ENCODE measurements at places on chromosomes 12 and 14. TPM values are rescaled to one million over a fixed set of nuclear protein-coding genes. Genes with fewer than 3 reads are reported as not detected.

DNA sequence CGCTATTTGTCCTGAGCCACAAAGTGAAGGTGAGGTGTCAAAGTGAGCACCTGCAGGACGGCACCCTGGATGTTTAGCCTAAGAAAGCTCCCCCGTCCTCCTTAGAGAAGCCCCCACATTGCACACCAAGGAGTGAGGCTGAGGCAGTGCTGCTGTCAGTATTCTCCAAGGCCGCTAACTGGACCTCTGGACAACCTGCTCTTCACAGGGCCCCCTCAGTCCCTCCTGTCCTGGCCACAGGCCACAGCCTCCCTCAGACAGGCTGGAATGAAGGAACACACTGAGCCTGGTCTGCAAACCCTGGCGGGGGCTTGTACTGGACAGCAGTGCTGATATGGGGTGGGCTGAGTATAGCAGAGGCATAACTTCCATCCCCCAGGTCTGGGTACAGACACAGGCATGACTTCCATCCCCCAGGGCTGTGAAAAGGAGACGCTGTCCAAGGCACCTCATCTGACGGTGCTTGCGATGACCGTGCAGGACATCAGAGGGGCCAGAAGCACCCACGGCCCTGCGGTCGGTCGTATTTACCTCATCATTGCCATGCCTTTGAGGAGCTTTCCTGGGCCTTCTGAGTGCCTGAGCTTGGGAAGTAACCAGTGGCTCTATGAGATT lies 82.4 kb upstream of the DIO3 start:
- no peak for DNase-seq

INHBC gene
- total RNA-seq: not detected

RAD51AP1 gene
- total RNA-seq: 13.3 TPM

DNA sequence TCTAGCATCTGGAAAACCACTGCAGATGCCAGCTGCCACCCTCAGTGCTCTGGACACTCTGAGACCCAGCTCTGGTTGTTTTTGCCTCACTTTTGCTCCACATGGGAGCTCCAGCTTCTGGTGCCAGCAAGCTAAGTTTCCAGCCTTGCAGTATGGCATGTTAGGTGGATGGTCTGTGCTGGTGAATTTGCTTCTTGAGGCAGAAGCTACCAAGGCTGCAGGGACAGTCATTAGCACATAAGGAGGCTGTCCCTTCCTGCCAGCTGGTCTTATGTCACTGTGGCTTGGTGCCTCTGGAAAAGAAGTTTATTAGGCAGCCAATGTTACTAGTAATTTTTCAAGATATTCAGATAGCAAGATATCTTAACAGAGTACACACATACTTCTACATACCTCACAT lies 64.2 kb upstream of the CSRP2 start:
- no peak for DNase-seq

- DNase-seq: no peak
These were observed 6.8 kb upstream of the SYNE3 start for GRCh38 chr14:95523051-95523814.

DNA sequence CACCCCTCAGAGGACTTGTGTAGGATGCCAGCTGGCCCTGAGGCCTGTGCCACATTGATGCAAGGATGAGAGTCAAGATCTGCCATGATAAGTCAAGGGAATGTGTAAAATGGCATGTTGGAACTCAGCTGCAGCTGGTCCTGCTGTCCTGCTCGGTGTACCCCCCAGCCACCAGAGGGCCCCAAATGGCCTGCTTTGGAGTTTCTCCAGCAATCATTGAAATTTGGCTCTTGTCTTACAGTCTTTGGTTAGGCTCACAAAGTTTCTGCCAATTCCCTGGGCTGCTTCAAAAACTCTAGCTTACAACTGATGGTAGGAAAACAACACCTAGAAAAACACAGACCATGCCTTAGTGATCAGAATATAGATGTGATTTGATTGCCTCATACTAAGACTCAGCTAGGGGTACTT lies 76.8 kb downstream of the HSD17B6 start:
- DNase-seq: peak; percentile 67

DNA sequence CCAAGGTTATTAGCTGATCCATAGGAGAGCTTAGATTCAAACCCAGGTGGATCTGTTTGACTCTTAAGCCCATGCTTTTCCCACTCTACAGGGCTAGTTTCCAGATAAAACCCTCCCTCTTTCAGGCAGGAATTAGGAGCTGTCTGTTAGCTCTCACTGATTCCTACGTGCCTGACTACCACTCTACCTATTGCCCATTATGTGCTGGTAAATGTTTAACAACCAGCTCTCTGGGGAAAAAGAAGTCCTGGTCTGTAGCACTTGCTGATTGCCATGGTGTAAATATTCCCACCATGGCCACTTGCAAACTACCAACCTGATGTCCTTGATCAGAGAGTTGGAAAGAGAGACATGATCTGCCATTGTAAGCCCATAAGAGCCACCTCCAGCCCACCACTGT lies 65.5 kb upstream of the BDKRB2 start:
- DNase-seq: no peak

DNA sequence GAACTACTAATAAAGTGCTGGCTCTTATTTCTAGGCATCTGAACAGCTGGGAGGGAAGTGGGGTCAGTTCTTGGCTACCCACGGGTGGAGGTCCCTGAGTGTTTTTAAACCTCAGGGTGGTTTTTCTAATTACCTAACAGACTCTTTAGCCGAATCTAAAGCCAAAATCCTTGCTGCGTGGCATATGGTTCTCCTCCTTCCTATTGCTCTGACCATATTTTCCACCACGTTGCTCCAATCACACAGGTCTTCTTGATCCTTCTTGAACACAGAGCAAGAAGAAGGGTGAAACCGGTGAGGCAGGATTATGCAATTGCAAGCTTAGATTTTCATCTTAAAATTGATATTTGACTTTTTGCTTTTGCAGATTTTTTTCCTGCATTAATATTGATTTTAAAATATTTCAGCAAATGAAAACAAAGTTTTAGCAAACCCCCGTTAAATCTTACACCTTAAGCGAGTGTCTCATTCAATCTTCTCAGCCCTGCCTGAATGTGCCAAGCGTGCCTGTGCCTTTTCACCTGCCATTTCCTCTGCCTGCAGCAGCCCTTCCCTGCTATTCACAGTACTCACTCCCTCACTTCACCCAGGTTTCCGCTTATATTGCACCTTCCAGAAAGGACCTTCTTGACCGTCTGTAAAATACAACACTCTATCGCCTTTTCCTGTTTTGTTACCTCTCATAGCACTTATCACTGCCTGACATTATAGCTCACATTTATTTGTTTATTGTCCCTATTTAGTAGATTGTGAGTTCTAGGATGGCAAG lies 506.0 kb downstream of the DIO2 start:
- peak; percentile 46 for DNase-seq

OS9 gene
- total RNA-seq: 282 TPM

MUCL1 gene
- total RNA-seq: not detected

GRCh38 chr12:109541413-109541726 lies 31.9 kb downstream of the MMAB start:
- DNase-seq: no peak

DNA sequence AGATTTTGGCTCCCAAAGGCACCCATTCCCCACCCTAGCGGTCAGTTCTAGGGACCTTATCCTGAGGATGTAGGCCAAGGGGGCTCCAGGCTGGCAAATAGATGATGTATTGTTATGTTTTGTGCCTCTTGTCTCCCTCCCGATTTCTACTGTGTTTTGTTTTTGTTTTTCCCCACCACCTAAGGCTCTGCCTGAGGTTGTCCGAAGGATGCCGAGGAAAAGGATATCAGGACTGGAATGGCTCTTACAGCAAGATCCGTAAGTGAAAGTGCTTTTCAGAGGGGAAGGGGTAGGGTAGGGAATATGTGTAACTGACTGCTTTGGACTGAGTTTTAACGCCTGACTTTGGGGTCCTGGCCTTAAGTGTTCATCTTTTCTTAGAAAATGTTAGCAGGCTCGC lies 6.6 kb downstream of the FOXG1 start:
- no peak for DNase-seq

DNA sequence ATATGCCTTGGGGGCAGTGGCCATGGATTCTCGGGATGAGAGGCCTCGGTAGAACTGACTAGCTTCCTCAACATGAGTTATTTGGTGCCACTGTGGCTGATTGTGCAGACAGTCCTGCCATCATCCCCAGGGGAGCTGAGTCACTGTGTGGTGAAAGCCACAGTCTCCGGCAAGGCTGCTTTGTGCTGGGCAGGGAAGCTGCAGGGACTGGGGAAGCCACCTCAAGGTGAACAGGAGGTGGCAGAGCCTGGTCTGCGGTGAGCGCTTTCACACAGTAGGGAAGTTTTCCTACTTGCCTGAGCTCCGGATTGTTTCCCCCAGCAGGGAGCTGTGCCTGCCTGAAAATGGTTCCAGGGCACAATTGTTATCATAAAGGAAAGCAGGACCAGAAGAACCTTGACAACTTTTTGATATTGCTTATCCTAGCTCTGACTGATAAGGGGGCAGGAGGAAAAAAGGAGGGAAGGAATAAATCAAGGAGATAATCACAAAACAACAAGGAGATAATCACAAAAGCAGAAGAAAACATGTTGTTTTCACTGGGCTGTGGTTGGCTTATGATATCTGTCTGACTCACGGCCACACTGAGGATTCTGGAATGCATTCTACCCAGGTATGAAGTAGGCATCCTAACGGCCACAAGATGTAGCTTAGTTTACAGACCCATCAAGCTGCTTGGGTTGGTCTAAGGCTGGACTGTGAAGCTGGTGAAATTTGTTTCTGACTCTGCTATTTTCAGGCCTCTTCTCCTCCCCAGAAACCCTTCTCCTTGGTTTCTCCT lies 32.2 kb upstream of the GNG2 start:
- DNase-seq: peak; percentile 68

DNA sequence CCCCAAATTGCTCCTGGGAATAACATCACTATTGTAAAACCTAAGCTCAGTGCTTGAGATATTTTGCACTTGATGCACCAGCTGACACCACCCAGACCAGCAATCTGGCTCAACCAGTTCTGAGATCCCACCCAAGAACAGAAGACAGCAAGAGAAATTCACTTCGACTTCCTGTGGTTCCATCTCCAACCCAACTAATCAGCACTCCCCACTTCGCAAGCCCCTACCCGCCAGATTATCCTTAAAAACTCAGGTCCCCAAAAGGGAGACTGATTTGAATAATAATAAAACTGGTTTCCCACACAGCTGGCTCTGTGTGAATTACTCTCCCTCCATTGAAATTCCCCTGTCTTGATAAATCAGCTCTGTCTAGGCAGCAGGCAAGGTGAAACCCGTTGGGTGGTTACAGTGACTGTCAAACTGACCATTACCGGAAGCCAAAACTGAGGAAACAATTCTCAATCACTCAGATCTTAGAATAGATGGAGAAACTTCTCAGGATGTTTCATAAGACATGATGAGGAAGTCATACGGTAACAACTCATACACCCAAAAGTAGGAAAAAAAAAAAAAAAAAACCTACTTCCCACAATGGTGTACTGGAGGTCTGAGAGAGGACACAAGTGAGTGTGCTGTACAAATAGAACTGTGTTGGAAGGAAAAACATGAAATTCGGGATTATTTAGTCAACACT lies 92.4 kb downstream of the TMTC1 start:
- DNase-seq: no peak

DEPDC4 gene
- total RNA-seq: 2.5 TPM

- no peak for DNase-seq
These were observed 206.1 kb downstream of the PRKD1 start for GRCh38 chr14:29721586-29721985.

PKP2 gene
- 147 TPM for total RNA-seq

DNA sequence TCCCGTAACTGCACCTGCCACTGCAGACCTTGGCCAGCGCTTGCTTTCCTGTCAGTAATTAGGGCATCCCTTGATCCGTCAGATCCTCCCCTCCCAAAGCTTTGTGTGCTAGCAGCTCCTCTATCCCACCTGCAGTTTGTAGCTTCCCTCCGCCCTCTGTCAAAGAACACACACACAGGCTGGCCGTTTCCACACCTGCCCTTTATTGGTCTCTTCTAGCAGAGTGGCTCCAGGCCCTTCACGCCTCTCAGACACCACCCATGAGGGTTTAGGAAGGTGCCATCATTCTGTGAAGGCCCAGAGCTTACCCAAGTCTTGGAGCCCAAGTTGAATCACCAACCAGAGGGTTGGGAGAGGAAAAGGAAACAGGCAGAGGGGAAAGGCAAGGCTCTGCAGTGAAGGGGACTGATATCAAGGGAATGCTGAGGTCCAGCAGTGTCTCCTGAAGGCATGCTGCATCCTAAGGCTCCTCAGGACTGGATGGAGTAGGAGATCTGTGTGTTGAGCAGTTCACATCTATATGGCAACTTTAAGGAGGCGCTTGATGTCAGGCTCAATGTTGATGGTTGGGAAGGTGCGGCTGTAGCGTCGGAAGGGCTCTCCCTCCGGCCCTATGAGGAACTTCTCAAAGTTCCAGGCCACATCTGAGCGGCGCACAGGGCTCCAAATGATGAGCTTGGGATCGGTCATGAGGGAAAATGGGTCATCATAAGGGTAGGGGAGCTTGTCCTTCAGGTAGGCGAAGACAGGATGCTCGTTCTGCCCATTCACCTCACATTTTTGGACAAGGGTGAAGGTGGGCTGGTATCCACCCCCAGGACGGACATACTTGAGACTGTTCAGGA lies 3.4 kb downstream of the GPX2 start:
- DNase-seq: peak; percentile 49

SPTSSA gene
- 39.0 TPM for total RNA-seq

GRCh38 chr12:124422142-124422569 lies 127.3 kb downstream of the RFLNA start:
- DNase-seq: peak; percentile 87

DNA sequence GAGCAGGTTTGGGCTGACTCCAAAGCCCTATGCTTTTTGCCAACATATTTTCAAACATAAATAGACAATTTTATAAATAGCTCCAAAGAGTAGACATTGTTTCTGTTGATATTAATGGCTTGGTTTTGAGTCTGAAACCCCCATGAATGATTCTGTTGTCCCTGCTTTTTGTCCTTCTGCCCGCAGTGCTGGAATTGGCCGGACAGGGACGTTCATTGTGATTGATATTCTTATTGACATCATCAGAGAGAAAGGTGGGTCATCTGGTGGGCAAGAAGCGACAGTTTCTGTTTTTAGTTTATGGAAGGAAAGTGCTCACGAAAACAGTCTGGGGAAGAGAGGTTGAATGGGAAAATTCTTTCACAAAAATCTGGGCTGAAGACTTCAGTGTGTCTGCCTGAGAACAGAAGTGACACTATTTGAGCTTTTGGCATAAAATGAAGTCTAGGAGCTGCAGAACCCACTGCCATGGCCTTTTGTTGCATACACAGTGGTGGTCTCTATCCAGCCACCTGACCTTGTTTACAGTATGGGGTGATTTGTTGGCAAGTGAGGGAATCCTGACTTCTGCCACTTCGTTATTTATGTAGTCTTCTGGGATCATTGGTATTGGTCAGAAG lies 69.6 kb downstream of the PTPN11 start:
- DNase-seq: no peak

NYNRIN gene
- total RNA-seq: 12.1 TPM

NAV3 gene
- total RNA-seq: 5.3 TPM

KLHDC1 gene
- 12.5 TPM for total RNA-seq

RNASE1 gene
- 203 TPM for total RNA-seq

DNA sequence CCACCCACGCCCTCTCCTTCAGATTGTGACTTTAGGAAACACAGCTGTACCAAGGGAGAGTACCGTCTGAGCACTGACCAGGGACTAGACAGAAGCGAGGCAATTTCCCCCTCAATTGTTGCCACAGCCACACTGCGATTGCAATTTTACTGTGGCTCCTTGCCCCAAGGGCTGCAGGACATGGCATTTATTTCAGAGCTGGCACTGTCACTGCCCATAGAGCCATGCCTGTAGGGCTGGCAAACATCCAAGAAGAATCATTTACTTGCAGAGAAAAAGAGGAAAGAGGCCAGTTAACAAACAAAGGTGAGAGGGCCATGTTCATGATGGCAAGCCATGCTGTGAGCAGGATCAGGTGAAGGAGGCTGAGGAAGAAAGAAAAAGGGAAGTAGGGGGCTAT lies 129.6 kb downstream of the EMP1 start:
- no peak for DNase-seq

TECPR2 gene
- 21.2 TPM for total RNA-seq

RD3L gene
- total RNA-seq: not detected
